ENCODE measurements at places on chromosomes 3 and 15.

GRCh38 chr3:8959668-8960067 lies 3.6 kb downstream of the RAD18 start:
- DNase-seq: no peak

DNA sequence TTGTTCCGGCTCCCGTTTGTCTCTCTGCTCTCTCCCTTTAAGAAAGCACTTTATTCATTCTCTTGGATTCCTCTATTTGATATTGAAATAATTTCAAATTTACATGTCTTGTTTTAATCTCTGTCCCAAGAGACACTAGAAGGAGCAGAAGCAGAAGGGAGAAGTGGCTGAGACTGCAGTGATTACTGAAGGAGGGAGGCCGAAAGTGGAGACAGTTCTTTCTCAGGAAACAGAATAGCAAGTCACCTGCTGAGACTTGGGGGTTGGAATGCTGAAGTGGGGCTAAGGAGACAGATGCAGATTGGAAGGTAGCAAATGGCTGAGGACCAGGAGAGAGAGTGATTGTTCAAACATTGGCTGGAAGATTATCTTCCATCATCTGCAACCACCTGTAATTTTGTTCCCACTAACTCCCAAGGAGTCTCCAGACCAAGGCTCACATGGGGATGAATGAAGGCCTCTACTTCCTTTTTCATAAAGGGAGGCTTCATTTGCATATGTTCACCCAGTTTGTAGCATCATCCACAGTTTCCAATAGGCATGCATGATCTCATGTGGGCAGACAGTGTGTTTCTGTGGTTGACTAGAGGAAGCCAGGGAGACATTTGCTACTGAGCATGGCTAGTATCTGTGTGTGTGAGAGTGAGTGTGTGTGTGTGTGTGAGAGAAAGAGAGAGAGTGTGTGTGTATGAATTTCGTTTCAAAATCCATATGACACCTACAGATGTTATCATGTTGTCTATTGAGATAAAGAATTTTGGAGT lies 24.0 kb downstream of the LTF start:
- no peak for DNase-seq

DNA sequence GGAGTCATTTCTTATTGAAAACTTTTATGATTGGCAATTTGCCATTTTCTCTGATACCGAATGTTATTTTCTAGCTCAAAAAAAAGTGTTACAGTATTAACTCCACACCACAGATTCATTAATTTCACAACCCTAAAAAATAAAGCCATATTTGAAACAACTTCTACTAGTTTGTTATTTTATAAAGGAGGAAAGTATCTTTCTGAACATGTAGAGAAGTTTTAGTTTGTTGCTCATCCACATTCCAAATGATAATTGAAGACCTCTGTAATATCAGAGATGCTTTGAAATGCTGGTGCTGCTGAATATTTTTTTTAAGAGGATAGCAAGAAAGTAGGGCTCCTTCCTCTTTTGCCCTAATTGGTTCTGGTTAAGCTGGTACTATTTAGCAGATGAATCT lies 1.9 kb downstream of the VGLL3 start:
- no peak for DNase-seq

GRCh38 chr3:150351398-150351797 lies 56.7 kb upstream of the TSC22D2 start:
- no peak for DNase-seq

- no peak for DNase-seq
Observed at GRCh38 chr15:73072894-73073293, 20.6 kb downstream of the NEO1 start.

DNA sequence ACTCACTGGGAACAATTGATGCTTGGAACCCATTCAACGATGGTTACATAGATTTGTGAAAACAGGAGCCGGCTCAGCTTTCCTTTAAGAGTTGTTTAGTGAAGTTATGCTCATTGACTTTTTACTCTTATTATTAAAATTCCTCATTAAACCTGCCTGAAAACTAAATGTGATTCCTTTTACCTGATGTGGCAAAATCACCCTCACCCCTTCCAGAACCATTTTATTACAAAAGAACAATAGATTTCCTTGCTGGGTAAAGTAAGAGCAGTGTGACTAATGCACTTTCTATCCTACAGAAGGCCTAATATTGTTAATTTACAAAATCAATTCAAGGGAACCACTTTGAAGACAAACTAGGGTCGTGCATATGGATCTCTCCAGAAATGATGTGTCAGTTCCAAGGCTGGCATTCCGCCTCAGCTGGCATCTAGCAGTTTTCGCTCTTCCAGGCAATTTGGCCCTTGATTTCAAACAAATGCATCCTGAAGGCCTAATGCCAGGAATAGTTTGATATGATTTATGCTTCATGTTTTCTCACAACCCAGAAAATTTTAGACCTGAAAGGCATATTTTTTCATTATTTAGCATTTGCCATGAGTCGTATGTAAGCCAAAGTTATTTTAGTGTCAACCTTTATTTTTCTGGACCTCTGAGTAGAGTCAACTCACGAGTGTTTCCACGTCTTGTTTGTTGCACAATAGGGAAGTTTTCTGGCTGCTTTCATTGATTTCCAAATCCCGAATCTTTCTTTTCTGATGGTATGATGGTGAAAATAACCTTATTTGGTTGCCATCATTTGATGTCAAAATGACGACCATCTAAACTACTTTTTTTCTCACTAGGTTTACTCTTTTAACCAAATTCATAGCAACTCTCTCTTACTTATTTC lies 447.8 kb downstream of the MECOM start:
- no peak for DNase-seq

DNA sequence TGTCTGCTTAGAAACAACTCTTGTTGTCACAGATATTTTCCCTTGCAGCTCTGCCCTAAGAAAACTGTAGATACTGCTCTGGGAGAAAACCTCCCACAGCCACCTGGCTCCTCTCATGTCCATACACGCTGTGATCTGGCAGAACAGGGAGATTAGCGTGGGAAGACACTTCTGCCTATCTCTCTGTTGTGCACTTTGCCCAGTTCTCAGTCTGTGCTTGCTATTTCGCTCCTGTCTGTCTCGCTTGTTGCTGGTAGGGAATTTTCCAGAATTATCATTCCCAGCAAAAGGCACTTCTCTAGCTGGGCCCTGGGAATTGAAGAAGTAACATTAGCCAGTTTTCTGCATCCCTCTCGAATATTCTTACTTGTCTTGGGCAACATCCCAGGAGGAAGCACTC lies 8.1 kb upstream of the GATM start:
- no peak for DNase-seq

DNA sequence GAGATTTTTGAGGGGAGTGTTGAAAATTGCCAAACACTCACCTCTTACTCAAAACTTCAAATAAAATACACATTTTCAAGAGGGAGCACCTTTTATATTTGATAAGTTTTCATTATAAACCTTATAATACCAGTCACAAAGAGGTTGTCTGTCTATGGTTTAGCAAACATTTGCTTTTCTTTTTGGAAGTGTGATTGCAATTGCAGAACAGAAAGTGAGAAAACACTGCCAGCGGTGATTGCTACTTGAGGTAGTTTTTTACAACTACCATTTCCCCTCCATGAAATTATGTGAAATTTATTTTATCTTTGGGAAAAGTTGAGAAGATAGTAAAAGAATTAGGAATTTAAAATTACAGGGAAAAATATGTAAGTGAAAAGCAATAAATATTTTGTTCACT lies 20.1 kb downstream of the DIPK2A start:
- no peak for DNase-seq

DNA sequence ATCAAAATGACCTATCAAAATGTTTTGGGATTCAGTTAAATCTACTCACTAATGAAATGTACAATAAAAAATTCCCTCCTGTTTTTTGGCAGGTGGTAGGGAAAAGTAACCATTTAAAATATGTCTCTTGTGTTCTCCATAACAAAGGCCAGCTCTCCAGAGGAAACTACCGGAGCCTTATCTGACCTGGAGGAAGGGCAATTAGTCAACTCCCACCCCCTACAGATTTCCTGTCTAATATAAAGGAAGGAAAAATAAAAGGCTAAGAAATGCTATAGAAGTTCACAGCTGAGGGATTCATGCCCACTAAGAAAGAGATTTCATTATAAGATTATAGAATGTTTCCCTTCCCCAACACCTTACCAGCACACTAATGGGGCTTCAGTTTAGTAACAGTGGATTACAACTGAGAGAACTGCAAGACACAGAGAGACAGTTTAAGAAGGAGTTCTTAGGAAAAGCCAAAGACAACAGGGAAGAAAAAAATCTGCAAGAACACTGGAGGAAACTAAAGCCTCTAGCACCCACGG lies 376.5 kb upstream of the KCNMB2 start:
- DNase-seq: no peak

- no peak for DNase-seq
Observed at GRCh38 chr3:134751831-134752230, 43.2 kb upstream of the EPHB1 start.

DNA sequence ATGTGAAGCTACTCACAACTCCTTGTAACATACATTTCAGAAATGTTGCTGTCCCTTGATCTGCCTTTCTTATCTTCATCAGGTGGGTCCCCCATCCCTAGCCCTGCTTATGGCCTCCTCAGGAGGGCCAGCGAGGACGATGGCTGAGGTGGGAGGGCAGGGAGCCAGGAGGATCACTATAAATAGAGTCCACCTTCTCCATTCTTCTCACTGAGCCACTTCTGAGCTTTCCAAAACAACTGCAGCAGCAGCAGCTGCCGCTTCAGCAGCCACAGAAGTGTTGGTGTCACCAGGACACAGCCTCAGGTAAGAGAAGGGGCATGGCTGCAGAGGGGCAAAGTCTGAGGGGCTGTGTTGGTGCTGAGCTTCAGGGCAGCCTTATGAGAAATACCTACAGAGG lies 53.5 kb downstream of the ANAPC13 start:
- DNase-seq: no peak

DNA sequence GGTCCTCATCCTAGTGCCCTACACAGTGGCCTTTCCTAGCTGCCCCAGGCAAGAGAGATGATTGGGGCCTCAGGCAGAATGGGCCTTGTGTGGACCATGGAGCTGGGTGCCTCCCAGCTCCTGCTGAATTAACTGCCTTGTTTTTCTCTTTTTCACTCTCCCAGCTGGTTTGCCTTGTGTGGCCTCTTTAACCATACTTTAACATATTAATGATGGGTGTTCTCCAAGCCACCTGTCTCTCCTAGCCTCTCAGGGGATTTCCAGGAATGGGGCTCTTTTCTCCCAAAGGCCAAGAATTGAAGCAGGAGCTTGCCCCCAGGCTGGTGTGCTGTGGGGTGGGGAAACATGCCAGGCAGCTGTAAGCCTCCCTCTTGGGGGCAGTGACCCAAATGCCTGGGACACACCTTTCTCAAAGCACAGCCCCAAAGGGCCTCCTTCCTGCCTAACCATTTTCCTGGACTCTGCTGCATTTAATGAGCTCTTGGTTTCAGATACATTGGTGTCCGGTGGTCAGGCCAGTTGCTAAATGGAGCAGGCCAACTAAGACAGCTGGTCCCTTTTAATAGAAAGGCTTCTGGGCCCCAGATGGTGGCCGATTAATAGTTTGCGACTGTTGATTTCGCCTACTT lies 5.6 kb downstream of the ALPK3 start:
- no peak for DNase-seq

GRCh38 chr15:66187271-66187670 lies 66.3 kb downstream of the MEGF11 start:
- DNase-seq: no peak

- DNase-seq: no peak
Observed at GRCh38 chr3:149572796-149573414, 84.9 kb downstream of the WWTR1 start.

DNA sequence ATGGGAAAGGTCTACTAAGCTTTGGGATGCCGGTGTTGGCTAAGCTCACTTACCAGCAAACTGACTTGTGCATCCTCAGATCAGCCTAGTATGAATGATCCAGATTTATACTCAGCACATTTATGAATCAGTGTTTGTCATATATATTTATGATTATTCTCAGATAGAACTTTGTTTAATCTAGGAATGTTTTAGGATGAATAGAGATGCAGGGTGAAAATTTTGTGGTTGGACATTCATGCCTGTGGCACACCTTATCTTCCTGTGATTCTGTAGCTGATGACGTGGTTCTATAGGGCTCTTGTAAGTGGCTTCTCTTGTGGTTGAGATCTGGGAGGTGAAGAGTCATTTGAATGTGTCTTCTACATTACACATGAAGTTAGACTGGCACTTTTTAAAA lies 11.4 kb downstream of the CDIN1 start:
- DNase-seq: no peak

GRCh38 chr3:46662771-46663551 lies 30.5 kb downstream of the ALS2CL start:
- no peak for DNase-seq

DNA sequence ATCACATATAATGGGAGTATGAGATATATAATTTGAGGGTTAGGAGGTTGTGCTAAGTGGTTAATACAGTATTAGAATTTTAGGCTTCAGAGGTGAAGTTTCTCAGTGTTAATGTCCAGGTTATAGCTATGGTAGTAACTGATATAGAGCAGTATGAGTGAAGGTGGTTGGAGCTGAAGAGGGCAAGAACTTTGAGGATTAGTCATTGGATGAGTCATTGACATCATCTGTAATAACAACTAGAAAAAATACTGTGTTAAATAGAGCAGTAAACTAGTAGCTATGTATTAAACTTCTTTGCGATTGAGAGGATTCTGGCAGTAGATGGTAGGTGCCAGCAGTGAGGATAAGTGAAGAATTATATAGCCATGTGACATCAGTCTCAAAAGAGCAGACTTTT lies 47.5 kb upstream of the EIF3J start:
- no peak for DNase-seq

GRCh38 chr3:37014620-37015019 lies 21.3 kb downstream of the MLH1 start:
- DNase-seq: no peak

- DNase-seq: no peak
Observed at GRCh38 chr15:59434481-59434880, 3.5 kb upstream of the FAM81A start.

DNA sequence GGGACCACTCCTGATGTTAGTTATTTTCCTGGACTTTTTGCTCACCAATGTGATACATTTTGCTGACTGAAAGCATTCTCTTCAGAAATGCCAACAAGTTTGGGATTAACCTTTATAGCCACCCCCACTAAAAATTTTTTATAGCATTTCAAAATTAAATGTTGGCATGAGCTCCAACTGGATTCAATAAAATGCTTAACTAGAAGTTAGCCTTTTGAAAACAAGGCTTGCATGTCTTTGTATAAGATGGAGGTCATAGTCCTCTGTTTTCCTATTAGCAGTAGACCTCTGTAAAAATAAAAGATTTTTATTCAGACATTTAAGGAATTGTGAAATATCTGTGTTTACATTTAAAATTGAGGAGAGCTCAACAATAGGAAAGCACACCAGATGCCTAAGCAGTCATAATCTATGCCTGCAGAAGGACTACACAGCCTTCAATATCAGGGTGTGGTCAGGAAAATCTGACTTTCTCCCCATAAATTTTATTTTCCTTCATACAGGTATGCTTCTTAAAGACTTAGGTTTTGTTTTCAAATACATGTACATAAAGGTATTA lies 87.2 kb downstream of the DNAJC13 start:
- DNase-seq: no peak

- DNase-seq: no peak
Observed at GRCh38 chr3:75144406-75144805, 519.7 kb upstream of the FRG2C start.

GRCh38 chr15:94582368-94582767 lies 351.0 kb downstream of the MCTP2 start:
- no peak for DNase-seq
